ENCODE measurements at places on chromosomes 4 and X. TPM values are rescaled to one million over a fixed set of nuclear protein-coding genes. Genes with fewer than 3 reads are reported as not detected.

GRCh38 chr4:153137159-153137558 lies 67.1 kb upstream of the TRIM2 start:
- no peaks in the 10 kb centered on the region for H3K4me1 ChIP-seq
- DNase-seq: no peak

DNA sequence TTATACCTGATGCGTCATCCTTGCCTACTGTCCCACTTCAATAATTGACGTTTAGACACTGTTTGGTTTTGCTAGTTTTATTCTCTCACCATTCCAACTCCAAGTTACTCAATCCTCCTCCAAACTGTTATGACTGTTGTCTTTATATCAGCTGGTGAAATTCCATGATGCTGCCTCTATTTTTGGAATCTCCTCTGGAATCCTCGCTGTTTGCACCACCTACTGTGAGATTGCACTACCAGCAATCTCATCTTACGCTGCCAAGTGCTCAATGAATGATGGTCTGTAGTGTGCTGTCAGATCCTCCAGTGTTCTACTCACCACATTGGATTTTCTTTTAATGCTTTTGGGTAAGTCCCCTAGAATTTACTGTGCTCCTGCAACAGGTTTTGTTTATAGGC lies 13.2 kb upstream of the PCDH18 start:
- H3K36me3 ChIP-seq: no peaks in the 10 kb centered on the region
- H3K4me1 ChIP-seq: peaks cover 29% of the 10 kb centered on the region
- DNase-seq: no peak
- no peak overlapping the region for H3K4me3 ChIP-seq
- H3K27me3 ChIP-seq: no peaks in the 10 kb centered on the region

DNA sequence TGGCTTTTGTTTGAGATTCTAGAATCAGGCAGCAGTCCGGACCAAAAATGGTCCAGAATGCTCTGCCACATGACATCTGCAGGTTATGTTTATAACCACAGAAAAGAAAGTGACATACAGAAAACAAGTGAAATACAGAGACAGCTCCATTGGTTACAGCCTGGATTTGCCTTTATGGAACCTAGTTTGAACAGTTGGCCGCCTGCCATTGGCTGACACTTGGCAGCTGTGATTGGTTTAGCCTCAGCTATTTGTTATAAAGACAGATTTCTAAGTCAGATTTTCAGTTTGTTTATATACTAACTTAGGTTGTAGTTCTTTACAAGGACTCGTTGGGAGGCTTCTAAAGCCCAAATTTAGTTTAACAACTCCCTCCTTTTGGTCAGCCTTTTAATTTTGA lies 40.8 kb upstream of the IL9R start:
- H3K4me1 ChIP-seq: no peaks in the 10 kb centered on the region
- DNase-seq: no peak

DNA sequence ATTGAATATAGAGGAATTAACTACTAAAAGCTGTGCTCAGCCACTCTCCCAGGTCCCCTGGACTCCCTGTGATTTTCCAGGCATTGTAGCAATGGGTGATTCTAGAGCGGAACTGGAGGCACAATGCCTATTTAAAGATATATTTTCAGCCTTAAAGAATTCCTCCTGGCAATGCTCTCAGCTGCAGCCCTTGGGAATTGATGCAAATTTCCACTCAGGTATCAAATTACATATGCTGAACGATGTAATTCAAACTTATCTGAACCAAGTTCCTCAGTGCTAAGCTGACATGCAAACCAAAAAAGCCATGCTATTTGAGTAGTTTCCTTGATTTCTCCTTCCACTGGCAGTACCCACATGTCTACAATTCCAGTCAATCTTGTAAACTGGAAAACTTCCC lies 86.3 kb upstream of the GABRA3 start:
- H3K4me1 ChIP-seq: no peaks in the 10 kb centered on the region
- no peaks in the 10 kb centered on the region for H3K36me3 ChIP-seq
- no peak overlapping the region for H3K4me3 ChIP-seq
- no peak overlapping the region for H3K27ac ChIP-seq
- H3K27me3 ChIP-seq: no peaks in the 10 kb centered on the region
- DNase-seq: no peak

DNA sequence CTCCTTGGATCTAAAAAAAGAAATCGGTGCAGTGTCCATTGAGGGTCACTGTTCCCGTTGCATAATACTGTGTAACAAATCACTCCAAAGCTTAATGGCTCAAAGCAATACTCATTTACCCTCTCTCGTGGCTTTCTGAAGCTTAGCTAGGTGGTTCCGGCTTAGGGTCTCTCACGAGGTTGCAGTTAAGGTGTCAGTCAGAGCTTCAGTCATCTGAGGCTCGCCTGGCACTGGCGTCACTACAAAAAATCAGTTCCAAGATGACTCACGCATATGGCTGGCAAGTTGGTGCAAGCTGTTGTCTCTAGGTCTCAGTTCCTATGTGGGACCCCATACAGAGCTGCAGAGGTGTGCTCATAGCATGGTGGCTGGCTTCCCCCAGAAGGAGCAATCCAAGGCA lies 91.0 kb downstream of the BEND2 start:
- no peaks in the 10 kb centered on the region for H3K27me3 ChIP-seq
- no peak overlapping the region for H3K4me3 ChIP-seq
- DNase-seq: no peak
- no peaks in the 10 kb centered on the region for H3K4me1 ChIP-seq
- H3K36me3 ChIP-seq: no peaks in the 10 kb centered on the region

GRCh38 chr4:168097161-168097560 lies 4.8 kb downstream of the ANXA10 start:
- DNase-seq: no peak
- H3K4me1 ChIP-seq: no peaks in the 10 kb centered on the region
- no peak overlapping the region for H3K27ac ChIP-seq

GRCh38 chr4:148204171-148204570 lies 238.0 kb downstream of the NR3C2 start:
- DNase-seq: no peak
- no peak overlapping the region for H3K4me3 ChIP-seq
- peaks cover 40% of the 10 kb centered on the region for H3K4me1 ChIP-seq
- H3K27me3 ChIP-seq: no peaks in the 10 kb centered on the region

GRCh38 chr4:42678512-42678911 lies 21.6 kb upstream of the ATP8A1 start:
- H3K27ac ChIP-seq: no peak overlapping the region
- no peaks in the 10 kb centered on the region for H3K4me1 ChIP-seq

GRCh38 chrX:78555401-78555980 lies 103.6 kb downstream of the RTL3 start:
- H3K27ac ChIP-seq: no peak overlapping the region
- no peak overlapping the region for H3K4me3 ChIP-seq
- no peaks in the 10 kb centered on the region for H3K36me3 ChIP-seq
- DNase-seq: no peak

- H3K27ac ChIP-seq: no peak overlapping the region
- no peaks in the 10 kb centered on the region for H3K4me1 ChIP-seq
- DNase-seq: no peak
- H3K4me3 ChIP-seq: no peak overlapping the region
Observed at GRCh38 chr4:180335566-180335965, 1907.6 kb upstream of the TENM3 start.

GRCh38 chr4:35948171-35948570 lies 296.1 kb downstream of the ARAP2 start:
- DNase-seq: no peak
- no peak overlapping the region for H3K4me3 ChIP-seq
- no peaks in the 10 kb centered on the region for H3K36me3 ChIP-seq
- no peaks in the 10 kb centered on the region for H3K27me3 ChIP-seq
- no peak overlapping the region for H3K27ac ChIP-seq
- H3K4me1 ChIP-seq: no peaks in the 10 kb centered on the region

GRCh38 chr4:186104114-186104889 lies at the start of gene FAM149A:
TSS of gene FAM149A (plus strand) at chr4:186104704.
- H3K4me1 ChIP-seq: peaks cover 39% of the 10 kb centered on the region
- H3K27ac ChIP-seq: peak within 1 kb of the TSS; percentile 78
- DNase-seq: no peak
- no peaks in the 10 kb centered on the region for H3K36me3 ChIP-seq

DNA sequence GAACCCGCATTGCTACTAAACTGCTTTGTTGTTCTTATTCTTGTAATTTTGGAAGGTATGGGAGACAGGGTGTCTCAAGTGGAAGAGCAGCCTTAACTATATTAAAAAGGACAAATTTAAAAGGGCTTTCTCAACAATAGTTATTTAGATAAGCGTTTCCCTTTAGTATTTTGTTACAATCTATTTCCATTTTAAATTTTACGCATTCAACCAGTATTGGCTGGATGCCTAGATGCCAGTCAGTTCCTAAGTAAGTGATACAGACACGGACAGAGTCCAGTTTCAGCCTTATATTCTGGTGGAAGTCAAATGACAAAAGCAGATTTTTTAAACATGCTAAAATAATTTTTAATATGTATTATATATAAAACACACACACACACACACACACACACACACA lies 28.3 kb downstream of the FAT1 start:
- H3K27ac ChIP-seq: no peak overlapping the region
- no peaks in the 10 kb centered on the region for H3K36me3 ChIP-seq
- no peak for DNase-seq
- no peaks in the 10 kb centered on the region for H3K27me3 ChIP-seq
- H3K4me3 ChIP-seq: no peak overlapping the region

DNA sequence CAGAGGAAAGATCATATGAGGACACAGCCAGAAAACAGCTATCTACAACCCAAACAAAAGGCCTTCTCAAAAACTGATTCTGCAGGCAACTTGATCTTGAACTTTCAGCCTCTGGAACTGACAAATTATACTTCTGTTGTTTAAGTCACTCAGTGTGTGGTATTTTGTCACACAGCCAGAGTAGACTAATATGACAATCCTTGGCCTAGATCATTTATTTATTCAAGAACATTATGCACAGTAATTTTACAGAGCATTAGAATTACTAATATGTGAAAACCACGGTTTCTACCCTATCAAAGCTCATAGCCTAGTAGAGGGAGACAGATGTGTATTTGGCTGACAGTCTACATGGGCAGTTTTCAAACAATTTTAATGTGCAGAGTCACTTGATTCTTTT lies 167.8 kb upstream of the PCDH18 start:
- H3K27me3 ChIP-seq: no peaks in the 10 kb centered on the region
- H3K36me3 ChIP-seq: no peaks in the 10 kb centered on the region
- H3K27ac ChIP-seq: peak overlapping the region; percentile 30

GRCh38 chr4:152468408-152468807 lies 67.5 kb downstream of the FBXW7 start:
- no peaks in the 10 kb centered on the region for H3K4me1 ChIP-seq
- no peak overlapping the region for H3K27ac ChIP-seq
- DNase-seq: no peak
- no peak overlapping the region for H3K4me3 ChIP-seq
- no peaks in the 10 kb centered on the region for H3K27me3 ChIP-seq

TLR10 gene
- not detected for total RNA-seq

ACE2 gene
- total RNA-seq: 5.0 TPM

GLRA3 gene
- under 0.01 TPM for total RNA-seq

ARAP2 gene
- 8.3 TPM for total RNA-seq

SRPK3 gene
- 2.2 TPM for total RNA-seq

GAB3 gene
- 3.9 TPM for total RNA-seq

DGKK gene
- total RNA-seq: not detected

All from esophagus muscularis mucosa (tissue), 4 donors.